ENCODE measurements at places on chromosomes 1 and 21. TPM values are rescaled to one million over a fixed set of nuclear protein-coding genes. Genes with fewer than 3 reads are reported as not detected.
A peak's percentile ranks its signal among the peaks of the same experiment; 100 is the strongest.

The KRTAP10-8 gene
- not detected for total RNA-seq

The NOC2L gene
- 45.2 TPM for total RNA-seq

The YIPF1 gene
- 10.3 TPM for total RNA-seq

GRCh38 chr1:29166291-29166878, 15.3 kb downstream of the SRSF4 start:
- H3K4me3 ChIP-seq, result peak overlapping the region; percentile 57
- no peaks in the 10 kb centered on the region for H3K27me3 ChIP-seq

GRCh38 chr1:47189844-47190508, at the start of gene PDZK1IP1:
Gene PDZK1IP1, minus strand, starts transcription at chr1:47190036. Its CDS starts 104 bp downstream, at chr1:47189932.
- H3K27ac ChIP-seq, result no peak within 1 kb of the TSS
- H3K36me3 ChIP-seq, result peaks cover 3% of the 10 kb centered on the region
- no peak within 1 kb of the TSS for H3K4me3 ChIP-seq
- H3K4me1 ChIP-seq, result peaks cover 9% of the 10 kb centered on the region
- peaks cover 27% of the 10 kb centered on the region for H3K27me3 ChIP-seq

DNA sequence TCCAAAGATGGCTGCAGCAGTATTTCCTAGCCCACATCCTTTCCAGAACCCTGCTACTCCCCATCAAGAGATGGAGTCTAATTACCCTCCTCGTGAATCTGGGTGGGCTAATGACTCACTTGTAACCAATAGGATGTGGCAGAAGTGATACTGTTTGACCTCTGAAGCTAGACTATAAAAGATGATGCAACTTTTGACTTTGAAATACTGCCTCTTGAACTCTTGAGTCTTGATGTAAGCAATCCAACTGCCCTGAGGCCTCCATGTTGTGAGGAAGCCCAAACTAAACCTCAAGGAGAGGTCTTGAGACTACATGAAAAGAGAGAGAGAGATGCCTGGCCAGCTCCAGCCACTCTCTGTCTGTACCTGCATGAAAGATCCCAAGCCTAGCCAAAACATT, 29.5 kb downstream of the LMO4 start:
- H3K36me3 ChIP-seq, result no peaks in the 10 kb centered on the region
- peaks cover 7% of the 10 kb centered on the region for H3K4me1 ChIP-seq
- DNase-seq, result no peak
- H3K27me3 ChIP-seq, result no peaks in the 10 kb centered on the region
- H3K4me3 ChIP-seq, result no peak overlapping the region
- no peak overlapping the region for H3K27ac ChIP-seq

- peaks cover 3% of the 10 kb centered on the region for H3K4me1 ChIP-seq
- H3K27me3 ChIP-seq, result peaks cover 14% of the 10 kb centered on the region
- H3K36me3 ChIP-seq, result no peaks in the 10 kb centered on the region
Measured at GRCh38 chr1:22579541-22580155, 16.4 kb downstream of the EPHA8 start.

- no peaks in the 10 kb centered on the region for H3K27me3 ChIP-seq
- DNase-seq, result no peak
- H3K4me3 ChIP-seq, result no peak overlapping the region
- H3K36me3 ChIP-seq, result no peaks in the 10 kb centered on the region
- no peak overlapping the region for H3K27ac ChIP-seq
- peaks cover 12% of the 10 kb centered on the region for H3K4me1 ChIP-seq
Measured at GRCh38 chr1:51551848-51552296, 32.8 kb upstream of the EPS15 start.

- peaks cover 15% of the 10 kb centered on the region for H3K36me3 ChIP-seq
- no peak overlapping the region for H3K4me3 ChIP-seq
- no peaks in the 10 kb centered on the region for H3K27me3 ChIP-seq
- no peak for DNase-seq
- no peak overlapping the region for H3K27ac ChIP-seq
Measured at GRCh38 chr21:41378849-41379248, 17.0 kb downstream of the MX2 start.

- no peak overlapping the region for H3K4me3 ChIP-seq
- H3K27ac ChIP-seq, result no peak overlapping the region
- H3K4me1 ChIP-seq, result peaks cover under 1% of the 10 kb centered on the region
- H3K27me3 ChIP-seq, result peaks cover 34% of the 10 kb centered on the region
- no peaks in the 10 kb centered on the region for H3K36me3 ChIP-seq
Measured at GRCh38 chr1:65235867-65236805, 73.2 kb upstream of the DNAJC6 start.

DNA sequence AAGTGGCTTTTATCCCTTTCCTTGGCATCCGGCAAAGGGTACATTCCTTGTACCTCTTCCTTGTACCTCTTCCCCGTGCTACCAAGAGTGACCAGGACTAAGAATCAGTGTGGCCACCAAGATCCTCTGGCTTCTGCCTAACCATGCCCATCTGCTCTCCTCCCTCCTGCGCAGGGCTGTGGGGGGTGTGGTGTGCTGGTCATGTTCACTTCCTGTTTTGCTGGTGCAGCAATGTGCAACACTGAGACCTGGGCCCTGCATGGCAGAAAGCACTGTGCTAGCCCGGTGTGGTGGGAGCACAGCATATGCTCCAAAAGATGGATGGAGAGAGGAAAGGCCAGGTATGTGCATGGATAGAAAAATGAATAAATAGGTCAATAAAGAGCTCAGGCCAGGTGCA, 33.3 kb upstream of the TENT5C start:
- no peak for DNase-seq
- H3K27ac ChIP-seq, result peak overlapping the region; percentile 41

All from T-helper 17 cell (primary cell).